ENCODE measurements at places on chromosomes 6 and 20.

DNA sequence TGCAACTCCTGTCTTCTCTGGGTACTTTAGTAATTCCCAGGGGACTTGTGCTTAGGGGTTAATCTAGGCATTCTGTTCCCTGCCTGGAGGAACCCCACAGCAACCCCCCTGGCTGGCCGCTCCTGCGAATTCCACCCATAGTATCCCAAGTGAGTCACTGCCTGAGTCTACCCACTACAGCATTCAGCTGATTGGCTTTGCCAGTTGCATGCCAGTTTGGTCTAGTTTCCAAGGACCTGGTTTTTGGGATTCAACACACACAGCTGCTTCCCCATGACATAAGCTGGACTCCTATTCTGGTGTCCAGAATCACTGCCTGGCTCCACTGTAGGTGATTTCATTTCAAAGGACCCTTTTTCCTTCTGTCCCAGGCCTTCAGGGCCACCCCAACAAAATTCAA is 40.3 kb downstream of the PLCG1 start:
- DNase-seq = no peak

GRCh38 chr6:97067045-97067444 is 142.5 kb downstream of the KLHL32 start:
- no peak for DNase-seq

DNA sequence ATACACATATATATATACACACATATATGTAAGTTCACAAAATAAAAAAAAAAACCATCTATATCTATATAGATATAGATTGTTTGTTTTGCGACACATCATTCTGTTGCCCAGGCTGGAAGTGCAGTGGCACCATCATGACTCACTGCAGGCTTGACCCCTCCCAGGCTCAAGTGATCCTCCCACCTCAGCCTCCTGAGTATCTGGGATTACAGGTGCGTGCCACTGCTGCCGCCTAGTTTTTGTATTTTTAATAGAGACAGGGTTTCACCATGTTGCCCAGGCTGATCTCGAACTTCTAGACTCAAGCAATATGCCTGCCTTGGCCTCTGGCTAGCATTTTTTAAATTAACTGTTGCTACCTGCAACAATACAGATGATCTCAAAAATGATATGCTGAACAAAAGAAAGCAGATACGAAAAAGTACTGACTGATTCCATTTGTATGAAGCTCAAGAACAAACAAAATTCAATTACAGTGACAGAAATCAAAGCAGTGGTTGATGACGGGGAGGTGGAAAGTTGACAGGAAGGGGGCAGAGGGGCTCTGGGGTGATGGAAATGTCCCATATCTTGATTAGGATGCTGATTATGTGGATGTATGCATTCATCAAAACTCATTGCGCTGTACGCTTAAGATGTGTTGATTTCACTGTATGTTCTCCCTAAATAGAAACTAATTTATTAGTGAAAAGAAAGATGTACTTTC is 49.6 kb downstream of the ATXN1 start:
- DNase-seq = peak; percentile 59

- peak; percentile 76 for DNase-seq
Measured at GRCh38 chr6:131519670-131520436, 53.2 kb upstream of the ARG1 start.

DNA sequence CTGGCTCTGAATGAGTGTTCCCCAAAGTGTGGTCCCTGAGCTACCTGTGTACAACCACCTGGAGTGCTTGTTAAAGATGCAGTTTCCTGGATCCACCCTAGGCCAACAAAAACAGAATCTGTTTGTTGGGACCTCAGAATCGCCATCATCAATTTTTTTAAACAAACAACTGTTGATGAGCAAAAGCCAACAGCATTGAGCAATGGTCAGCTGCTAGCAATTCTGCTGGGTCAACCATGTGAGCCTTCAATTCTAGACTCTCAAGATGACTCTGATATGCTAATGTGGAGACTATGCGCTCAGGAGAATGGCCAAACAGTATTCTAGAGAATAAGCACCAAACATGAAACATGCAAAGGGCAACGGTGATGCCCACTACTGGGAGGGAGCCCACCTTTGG is 64.4 kb upstream of the IYD start:
- no peak for DNase-seq

DNA sequence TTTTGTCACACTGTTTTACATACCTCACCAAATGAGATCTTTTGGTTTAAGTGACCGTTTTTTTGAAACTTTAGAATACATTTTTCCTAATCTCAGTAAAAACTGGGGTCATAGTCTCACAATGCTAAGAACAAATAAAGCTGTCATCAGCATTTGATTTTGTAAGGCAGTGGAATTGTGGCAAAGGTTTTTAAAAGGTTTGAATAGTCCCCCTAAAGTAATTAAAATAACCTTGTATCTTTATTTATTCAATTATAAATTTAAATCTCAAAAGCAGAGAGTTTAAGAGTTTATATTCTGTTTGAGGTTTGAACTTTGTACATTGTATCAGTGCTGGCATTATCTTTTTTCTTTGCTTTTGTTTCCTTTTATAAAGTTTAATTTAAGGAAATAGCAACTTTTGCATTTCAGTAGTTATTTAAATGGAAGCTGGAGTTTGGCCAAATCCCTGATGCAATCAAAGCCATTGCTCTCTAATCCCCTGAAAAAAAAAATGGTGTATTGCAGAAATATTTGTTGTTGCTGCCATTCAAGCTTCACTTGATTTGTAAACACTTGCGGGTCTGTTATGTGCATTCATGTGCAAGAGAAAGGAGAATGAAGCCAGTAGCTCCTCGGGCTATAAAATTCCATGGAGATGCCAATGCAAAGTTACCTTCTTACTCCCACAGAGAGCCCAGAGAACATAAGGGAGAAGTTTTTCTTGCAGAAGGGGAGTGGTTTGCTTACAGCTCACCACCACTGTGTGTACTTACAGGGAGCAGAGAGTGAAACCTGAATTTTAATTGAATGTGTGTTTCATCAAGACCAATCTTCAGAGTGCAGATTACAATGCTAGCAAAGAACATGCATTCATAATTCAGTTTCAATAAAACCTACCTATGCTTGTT is 391.8 kb downstream of the ARHGAP18 start:
- no peak for DNase-seq

DNA sequence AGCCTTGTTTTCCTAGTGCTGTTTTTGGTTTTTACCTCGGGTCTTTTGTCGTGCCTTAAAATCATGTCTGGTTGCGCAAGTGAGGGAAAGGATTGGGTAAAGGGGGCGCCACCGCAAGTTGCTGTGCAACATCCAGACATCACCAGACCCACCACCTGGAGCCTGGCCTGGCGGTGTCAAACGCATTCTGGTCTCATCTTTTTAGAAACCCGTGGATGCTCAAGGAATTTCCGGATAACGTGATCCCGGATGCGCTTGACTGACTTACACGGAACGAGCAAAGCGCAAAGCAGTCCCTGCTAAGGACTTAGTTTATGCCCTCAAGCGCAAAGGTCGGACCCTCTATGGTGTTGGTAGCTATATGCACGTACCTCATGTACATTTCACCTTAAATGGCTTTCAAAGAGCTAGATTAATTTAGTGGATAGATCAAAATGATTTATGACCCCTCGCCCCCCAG is 105.2 kb downstream of the OR2B2 start:
- DNase-seq = peak; percentile 61

- peak; percentile 20 for DNase-seq
Measured at GRCh38 chr6:17042422-17043147, 59.3 kb upstream of the STMND1 start.

- DNase-seq = no peak
Measured at GRCh38 chr6:108091288-108091687, 16.7 kb upstream of the OSTM1 start.

DNA sequence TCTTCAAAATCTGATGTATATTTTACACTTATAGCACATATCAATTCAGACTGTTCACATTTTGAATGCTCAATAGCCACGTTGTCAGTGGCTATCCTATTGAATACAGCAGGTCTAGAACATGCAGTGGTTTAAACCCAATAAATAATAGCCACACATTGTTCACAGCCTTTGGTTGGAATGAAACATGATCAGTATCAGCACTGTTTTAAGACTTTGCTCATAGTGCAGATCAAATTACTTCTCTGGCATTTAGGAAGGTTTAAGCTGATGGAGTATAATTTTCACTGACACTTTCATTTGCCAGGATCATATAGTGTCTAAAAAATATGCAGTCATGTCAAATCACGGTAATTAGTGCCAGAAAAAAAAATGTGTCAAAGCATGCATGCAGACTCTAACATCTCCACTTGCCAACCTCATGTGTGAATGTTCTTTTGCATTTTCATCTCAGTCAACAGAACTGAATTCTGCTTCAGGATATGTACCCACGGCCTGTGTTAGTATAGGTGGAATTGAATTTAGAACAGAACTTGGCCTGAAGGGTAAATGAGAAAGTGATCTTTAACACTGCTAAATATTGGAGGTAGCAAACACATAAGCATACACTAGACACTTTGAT is 184.1 kb downstream of the SLC24A3 start:
- DNase-seq = no peak

DNA sequence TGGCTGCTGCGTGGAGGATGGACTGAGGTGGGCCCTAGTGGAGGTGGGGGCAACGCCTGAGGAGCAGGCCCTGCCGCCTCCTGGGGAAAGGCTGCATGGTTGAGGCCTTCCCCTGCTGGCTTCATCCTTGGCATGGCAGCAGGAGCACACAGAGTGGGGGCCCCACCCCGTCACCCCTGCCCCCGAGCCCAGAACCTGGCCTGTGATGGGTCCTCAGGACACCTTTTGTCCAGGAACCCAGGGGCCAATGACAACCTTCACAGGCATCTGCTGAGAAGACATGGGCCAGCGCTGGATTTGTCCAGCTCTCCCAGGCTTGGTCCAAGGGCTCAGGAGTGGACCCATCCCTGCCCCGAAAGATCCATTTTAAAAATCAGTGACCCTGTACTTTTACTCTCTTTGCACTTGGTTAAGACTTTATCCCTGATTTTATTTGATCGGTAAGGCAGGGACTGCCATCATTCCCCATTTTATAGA is 575 bp upstream of the SLC17A9 start:
- DNase-seq = no peak

DNA sequence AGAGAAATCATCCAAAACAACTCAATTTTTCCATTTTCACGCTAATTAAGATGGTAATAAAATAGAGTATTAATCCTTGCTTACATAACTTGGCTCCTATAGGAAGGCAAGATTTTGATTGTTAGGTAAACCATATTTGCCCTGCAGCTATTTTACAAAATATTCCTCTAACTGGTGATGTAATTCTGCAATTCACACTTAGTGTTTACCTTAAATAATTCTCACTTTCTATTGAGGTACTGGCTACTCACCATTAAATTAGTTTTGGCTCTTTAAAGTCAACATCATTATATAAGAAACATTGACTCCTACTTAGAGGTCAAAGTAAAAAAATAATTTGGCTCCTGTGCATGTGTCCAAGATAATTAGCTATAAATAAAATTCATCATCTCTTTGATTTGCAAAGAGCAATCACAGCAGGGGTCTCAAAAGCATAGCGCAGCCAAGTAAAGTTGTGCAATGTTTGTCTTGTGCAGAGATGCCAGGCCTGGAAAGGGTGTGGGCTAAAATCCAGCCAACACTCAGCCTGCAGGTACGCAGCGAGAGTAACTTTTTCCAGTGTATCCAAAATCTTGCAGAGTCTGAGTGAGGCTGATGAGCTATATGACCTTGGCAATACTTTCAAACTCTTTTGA is 501.2 kb downstream of the MMUT start:
- no peak for DNase-seq

DNA sequence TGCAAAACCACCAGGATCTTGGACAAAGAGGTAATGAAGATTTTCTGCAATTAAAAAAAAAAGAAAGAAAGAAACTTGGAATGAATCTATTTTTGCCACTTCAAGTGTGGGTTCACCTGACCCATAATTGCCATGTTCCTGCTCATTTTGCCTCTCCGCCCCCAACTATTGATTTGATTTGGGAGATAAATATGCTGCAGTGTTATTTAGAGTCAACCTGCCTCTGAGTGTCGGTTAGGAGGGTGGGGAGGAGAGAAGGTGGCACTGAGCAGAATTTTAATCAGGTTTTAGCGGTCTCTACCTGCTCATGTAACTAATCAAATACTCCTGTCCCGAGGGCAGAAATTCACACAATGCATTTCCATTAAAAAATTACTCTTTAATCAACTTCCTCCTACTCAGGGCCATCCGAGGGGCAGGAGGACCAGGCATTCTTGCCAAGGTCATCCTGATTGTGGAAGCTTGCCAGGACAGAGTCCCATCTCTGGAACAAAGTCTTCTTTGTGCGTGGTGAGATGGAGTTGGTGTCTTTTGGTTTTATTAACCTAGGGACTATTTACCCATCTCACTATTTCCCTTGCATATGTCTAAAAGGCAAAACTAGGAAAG is 300.1 kb downstream of the CDH26 start:
- DNase-seq = peak; percentile 67

- DNase-seq = no peak
Measured at GRCh38 chr20:23049201-23050075, at the start of gene THBD. Gene THBD, minus strand, starts transcription at chr20:23049672. Its CDS starts 168 bp downstream, at chr20:23049504.

- no peak for DNase-seq
Measured at GRCh38 chr20:45187693-45188092, 13.0 kb downstream of the PI3 start.

GRCh38 chr20:16828666-16829305 is 80.6 kb downstream of the OTOR start:
- DNase-seq = no peak

DNA sequence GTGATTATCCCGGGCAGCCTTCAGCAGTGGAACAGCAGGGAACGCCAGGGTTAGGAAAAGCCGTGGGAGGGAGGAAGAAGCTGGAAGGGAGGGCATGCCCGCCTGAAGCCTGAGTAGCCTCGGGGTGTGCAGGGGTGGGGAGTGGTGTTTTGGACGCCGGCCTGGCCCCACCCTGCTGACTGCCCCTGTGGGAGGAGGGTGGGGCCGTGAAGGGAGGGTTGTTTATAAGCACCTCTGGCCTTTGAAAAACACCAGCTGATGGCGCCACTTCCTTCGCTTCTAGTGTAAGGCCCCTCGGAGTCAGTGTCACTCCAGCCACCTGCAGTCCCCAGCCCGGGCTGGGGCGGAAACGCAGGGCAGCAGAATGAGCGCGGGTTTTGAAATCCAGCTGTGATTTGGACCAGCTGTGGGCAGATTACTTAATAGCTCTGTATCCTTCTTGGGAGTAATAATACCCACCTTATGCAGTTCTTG is 52.8 kb upstream of the BMP6 start:
- DNase-seq = no peak

DNA sequence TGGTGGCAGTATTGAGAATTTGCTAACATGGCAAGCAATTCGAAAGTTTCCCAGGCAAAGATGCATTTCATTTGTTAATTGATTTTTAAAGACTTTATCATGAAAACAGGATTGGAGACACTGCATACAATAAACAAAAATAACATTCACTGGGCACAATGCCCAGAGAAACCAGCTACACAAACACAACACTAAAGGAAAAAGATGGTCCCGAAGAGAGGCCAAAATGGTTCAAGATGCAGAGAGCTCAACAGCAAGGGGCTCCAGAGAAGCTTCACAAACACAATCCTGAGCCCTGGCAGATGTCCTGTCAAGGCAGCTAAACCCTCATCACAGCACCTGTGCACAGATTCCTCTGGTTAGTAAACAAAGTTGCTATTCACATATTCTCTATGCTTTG is 79.3 kb downstream of the INSM1 start:
- DNase-seq = no peak

DNA sequence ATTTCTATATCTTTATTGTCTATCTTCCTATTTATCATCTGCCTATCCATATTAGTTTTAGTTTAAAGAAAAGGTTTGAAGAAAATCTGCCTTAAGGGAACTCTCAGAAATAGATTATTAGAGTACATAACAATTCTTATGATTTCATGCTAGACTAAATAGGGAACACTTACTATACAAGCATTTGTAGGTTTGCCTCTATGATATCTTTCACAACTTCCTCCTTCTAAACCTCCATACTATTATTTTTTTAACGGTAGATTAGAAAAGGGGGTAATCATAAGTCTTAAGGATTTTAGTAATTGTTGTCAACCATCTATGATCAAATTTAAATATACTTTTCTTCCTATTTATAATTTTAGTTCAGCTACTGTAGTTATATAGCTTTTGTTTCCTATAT is 11.6 kb upstream of the DSE start:
- no peak for DNase-seq

Measured in HepG2 (cell line).